Daoy (cell line): ENCODE measurements at places on chromosomes 2 and 18. TPM values are rescaled to one million over a fixed set of nuclear protein-coding genes. Genes with fewer than 3 reads are reported as not detected.

GRCh38 chr18:5759194-5759593 lies 136.1 kb downstream of the TMEM200C start:
- DNase-seq, result peak; percentile 37

- no peak for DNase-seq
Measured at GRCh38 chr2:150846691-150847090, 359.2 kb upstream of the RND3 start.

DNA sequence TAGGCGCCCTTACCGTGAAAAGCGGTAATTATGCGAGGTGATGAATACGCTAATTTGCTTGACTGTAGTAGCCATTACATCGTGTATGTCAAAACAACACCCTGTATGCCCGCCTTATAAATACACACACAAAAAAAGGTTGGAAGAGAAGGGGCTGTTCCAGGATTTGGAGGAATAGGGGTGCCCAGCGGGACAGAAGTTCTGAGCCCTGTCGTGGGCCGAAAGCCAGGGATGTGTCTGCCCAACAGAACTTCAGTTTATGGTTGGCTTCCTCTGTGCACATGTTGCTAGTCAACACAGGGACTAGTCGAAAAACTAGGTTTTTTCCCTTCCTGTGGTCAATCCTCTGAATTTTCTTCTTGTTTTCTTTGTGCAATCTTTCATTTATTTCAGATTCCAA lies 182.5 kb downstream of the ACKR3 start:
- no peak for DNase-seq

DNA sequence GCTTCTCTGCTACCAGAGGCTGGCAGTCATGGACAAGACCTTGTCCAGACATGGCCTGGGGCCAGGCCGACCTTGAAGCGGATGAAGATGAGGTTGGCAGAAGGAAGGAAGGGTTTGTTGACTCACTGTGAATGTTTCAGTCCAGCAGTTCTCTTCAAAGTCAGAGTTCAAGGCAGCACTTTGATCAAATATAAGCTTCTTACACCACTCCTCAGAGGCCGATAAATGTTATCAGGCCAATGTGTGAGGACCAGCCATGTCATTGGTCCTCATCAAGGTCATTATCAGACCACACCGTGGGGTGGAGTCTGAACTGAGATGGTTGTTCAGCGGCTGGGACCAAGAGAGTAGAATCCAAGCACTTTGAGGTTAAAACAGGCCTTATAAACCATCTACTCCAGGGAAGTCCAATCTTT lies 35.5 kb downstream of the QPCT start:
- no peak for DNase-seq

LOXHD1 gene
- total RNA-seq, result not detected in 2 replicates

ST6GAL2 gene
- total RNA-seq, result 13.0 and 21.9 TPM in 2 replicates
